Fibroblast of skin of back (primary cell): ENCODE measurements at places on chromosomes 5 and 9.

GRCh38 chr9:134795446-134795845, 85.2 kb upstream of the FCN2 start:
- DNase-seq = no peak

DNA sequence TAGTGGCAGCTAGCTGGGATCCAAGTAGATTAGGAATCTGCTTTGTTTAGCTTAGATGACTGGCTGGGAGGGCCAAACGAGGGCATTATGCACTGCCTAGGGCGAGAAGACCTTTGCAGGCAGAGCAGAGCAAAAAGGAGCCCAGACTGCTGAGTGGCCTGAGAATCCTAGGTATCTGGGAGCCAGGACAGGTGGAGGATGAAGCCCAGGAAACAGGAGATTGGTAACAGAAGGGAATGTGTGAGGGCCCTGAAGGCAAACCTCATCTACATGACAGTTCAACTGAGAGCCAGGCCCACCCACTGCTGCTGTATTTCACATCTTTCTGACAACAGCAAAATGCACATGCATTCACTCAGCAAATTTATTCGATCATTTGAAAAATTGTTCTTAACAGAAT, 192.3 kb downstream of the DTWD2 start:
- no peak for DNase-seq

DNA sequence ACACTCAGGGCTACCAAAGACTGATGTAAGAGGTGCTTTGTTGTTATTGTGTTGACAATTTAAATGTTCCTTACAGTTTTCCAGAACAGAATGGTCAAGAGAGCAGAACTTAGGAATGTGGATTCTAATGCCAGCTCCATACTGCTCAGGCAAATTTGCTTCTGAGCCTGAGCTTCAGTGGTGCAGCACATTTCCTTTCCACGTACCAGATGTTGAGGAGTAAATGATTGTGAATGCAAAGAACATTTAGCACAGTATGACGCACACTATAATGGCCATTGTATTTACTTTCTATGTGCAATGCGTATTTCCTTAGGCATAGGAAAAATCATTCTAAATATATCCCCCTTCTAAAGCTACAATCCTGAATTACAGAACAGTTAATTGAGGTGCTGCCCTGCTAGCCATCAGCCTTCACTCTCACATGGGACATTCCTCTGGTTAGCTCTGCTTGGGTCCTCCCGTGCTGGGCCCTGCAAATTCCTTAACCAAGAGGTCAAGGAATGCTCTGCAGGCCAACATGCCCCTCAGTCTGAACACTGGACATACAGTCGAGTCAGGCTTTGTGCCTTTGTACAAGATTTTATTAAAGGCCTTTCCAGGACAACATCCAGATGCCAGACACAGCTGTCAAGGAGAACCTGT, 21.1 kb upstream of the TMEM174 start:
- peak; percentile 68 for DNase-seq

DNA sequence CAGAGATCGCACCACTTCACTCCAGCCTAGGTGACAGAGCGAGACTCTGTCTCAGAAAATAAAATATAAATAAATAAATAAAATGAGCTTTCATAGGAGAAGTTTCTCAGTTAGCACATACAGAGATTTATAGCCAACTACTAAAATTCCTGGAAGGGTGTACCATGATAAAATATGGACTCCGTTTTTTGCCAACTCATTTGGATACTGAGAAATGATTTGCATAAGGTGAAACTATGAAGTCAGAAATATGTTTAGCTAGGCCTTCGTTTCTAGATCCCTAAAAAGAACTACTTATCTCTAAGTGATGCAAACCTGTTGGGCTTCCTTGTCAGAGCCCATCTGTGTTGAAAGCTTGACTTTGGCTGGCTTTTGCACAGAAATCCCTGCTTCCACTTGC, 56.9 kb upstream of the SLC1A1 start:
- no peak for DNase-seq

- DNase-seq = peak; percentile 88
Observed at GRCh38 chr9:124251605-124252378, 6.0 kb upstream of the NEK6 start.

DNA sequence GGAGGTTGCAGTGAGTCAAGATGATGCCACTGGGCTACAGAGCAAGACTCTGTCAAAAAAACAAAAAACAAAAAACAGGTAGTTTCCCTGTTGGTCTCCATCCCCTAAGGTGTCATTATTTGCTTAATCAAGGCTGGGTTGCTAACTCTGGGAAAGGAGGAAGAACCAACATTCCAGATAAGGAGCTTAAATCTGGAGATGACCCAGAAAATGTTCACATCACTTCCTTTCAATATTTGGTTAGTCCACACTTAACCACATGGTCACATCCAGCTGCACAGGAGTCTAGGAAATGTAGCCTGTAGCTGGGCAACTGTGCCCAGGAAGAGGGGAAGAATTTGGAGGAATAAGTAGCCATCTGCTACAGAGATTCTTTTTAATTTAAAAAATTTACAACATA, 25.9 kb upstream of the MEGF9 start:
- peak; percentile 13 for DNase-seq

DNA sequence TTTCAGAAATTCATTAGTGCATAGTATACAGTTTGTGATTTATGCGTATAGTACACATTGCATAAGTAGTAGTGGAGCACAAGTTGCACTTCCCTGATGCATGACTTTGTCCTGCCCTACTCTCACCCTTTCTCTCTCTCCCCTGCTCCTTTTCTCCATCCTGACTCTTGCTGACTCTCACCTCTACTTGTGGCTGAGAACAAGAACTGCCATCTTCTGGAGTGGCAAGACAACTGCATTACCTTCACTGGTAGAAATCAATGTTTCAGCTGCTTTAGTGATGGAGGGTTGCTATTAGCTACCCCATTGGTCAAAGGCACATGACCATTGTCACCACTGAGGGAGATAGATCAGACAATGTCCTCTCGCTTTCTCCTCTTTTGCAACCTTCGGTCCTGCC, 26.9 kb downstream of the SPEF2 start:
- DNase-seq = no peak

DNA sequence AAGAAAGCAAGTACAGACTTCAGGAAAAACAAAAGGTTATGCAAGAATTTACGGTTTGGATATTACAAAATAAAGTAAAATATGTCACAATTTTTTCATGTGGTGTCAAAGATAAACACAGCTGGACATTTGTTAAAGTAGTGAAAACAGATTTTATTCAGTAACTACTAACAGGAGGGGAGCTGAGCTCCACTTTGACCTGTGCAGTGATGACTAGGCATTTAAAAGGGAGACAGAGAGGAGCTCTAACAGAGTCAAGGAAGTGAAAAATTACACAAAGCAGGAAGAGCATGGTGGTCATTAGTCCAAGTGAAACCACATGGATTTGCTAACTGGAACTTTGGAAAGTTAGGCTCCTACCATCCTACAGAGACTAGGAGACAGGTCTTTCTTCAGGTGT, 263.6 kb upstream of the PCSK5 start:
- no peak for DNase-seq

GRCh38 chr5:24042688-24043087, 535.3 kb downstream of the PRDM9 start:
- DNase-seq = no peak

DNA sequence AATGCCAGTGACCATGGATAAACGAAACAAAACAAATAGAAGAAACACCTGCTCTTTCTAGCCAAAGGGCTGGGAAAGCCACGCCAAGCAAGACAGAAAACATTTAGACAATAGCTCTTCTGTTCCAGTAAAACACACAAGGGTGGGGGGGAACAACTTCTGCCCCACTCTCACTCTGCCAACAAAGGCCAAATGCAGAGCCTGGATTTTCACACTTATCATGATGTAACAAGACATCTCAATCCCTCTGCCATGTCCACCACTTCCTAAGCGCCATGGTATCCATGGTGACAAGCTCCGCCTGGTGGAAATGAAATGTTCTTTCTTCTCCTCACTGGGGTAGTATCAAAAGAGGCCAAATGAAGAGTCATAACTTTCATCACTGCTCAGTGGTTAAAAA, 60.6 kb downstream of the DRD1 start:
- no peak for DNase-seq

DNA sequence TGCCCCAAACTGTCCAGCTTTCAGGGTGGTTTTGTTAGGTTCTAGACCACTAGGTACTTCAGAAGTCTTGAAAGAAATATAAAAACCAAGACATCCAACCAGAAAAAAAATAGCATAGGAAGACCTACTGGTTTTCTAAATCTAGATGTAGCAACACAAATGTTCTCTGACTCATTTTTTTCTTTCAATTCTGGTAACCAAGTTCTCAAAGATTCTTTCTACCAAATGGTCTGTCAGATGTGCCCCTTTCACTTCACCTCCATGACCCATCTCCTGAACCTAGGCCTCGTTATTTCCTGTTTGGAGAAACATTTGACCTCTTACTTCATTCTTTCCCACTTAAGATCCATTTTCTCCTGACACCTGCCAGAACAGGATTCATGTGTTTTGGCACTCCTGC, 355.3 kb downstream of the KIAA0825 start:
- no peak for DNase-seq

DNA sequence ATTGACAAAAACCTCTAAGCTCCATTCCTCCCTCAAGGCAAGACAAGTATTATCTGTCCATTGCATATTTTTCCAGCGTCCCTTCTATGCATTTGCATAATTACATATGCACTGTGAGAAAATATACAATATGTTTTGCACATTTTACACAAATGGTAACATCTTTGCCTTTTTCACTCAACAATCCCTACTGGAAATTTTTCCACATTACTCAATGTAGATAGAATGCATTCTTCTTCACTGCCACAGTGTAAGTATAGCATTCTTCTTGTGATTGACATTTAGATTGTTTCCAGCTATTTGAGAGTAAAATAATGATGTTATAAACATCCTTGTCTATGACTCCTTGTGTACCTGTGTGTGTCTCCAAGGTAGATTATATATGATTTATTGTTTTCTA, 205.0 kb downstream of the SLIT3 start:
- peak; percentile 40 for DNase-seq

DNA sequence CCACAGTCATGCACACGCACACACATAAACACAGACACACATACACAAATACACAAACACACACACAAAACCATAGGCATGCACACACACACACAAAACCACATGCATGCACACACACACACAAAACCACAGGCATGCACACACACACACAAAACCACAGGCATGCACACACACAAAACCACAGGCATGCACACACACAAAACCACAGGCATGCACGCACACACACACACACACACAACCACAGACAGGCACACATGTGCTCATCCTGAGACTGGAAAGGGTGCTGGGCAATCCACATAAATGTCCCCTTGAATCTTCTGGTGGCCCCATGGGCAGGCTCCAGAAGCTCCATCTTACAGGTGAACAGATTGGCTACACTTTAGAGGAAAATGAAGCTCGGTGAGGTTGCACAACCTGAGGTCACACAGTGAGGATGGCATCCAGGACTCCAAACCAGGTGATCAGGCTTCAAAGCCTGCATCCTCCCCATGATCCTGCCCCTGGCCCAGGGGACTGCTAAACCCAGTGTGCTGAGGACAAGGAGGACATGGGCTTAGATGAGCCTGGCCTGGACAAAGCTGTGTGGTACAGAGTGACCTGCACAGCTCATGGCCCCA, 144.8 kb downstream of the GADD45G start:
- peak; percentile 25 for DNase-seq

DNA sequence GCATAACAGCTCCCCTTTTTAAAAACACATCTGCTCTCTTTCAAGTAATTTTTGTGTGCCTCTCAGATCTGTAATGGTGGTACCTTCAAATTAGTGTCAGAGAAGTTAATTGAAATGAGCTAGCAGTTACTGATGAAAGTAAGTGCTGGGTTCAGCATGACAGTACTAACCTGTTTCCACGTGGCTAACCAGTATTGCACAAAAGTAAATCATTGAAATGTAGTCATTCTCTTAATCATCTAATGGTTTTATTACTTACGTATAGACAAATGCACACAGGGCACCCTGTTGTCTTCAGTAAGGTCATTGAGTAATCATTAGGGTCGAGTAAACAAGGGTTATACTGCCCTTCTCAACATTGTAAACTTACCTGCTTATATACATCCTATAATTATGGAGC, 157.8 kb upstream of the PRR16 start:
- DNase-seq = no peak

GRCh38 chr9:121082075-121082474, 7.3 kb downstream of the CNTRL start:
- no peak for DNase-seq

GRCh38 chr9:36163786-36164170, 5.4 kb upstream of the CCIN start:
- DNase-seq = peak; percentile 70

DNA sequence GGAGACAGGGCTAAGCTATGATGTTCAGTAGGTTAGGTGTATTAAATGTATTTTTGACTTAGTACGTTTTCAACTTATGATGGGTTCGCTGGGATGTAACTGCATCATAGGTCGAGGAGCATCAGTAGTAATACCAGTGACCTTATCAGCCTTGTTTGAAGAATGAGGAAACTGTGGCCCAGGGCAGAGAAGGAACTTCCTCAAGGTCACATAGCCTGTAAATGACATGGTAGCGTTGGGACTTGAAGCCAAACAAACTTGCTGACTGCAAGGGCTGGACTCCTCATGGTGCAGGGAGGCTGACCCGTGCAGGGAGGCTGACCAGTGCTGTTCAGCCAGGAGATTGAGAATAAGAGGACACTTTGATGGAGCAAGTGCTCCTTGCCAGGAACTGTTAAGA, 21.3 kb upstream of the PTPN3 start:
- DNase-seq = no peak

DNA sequence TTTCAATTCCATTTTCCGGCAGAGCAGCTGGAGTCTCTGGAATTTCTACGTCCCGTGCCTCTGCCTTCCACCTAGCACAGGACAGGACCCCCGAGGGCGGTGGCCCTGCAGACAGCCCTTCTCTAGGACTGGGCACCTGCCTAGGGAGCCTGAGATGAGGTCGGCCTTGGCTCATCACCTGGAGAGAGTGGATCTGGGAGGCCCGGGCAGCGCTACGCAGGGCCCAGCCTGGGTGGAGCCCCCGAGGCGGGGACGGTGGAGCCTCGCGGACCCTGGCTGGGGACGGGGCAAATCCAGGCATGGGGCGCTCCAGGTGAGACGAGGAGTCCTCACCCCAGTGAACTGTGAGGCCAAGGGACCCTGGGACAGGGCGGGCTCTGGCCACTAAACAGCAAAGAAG, 114.5 kb downstream of the MTRR start:
- no peak for DNase-seq

- DNase-seq = peak; percentile 94
Observed at GRCh38 chr5:173764332-173765028, 123.7 kb upstream of the CPEB4 start.

DNA sequence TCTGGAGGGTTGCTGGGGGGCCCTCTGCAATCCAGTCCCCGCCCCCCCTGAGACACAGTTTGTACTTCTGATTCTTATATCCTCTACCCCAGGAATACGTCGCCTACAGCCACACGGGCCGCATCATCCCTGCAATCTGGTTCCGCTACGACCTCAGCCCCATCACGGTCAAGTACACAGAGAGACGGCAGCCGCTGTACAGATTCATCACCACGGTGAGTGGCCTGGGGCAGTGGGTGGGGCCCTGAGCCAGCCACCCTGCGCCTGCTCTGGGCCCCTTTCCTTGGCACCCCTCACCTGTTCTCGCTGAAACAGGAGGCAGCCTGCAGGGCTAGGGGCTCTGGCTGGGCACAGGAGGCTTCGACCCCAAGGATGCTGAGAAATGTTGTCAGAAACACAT, 24.1 kb upstream of the RPL26L1 start:
- DNase-seq = no peak
